Endothelial cell of umbilical vein (primary cell): ENCODE measurements at places on chromosomes 16 and 17. TPM values are rescaled to one million over a fixed set of nuclear protein-coding genes. Genes with fewer than 3 reads are reported as not detected.
A peak's percentile ranks its signal among the peaks of the same experiment; 100 is the strongest.

The TLCD3B gene
- polyA plus RNA-seq: 0.37 and 0.59 TPM in 2 replicates

The FBXW10B gene
- polyA plus RNA-seq: 0.80 and 1.3 TPM in 2 replicates

The ABCC1 gene
- 46.1 and 53.8 TPM in 2 replicates for polyA plus RNA-seq

The COL1A1 gene
- 0.02 and 0.07 TPM in 2 replicates for polyA plus RNA-seq

The OR2C1 gene
- polyA plus RNA-seq: not detected in 2 replicates

DNA sequence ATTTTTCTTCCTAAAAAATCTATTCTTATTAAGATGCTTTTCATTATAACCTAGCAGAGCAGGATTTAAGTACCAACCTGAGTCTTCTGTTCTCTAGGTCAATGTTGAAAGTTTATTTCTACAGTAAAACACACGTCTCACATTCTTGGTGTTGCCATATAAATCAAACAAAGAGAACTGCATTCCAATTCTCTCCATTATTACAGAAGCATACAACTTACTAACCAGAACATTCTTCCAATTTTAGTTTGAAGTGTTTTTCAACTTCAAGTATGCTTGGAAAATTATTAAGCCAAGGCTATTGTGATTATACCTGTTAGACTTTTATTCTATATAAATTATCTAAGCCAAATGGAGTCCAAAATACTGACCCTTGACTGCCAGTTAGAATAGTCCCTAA is 110.4 kb upstream of the PMFBP1 start:
- no peak for DNase-seq

DNA sequence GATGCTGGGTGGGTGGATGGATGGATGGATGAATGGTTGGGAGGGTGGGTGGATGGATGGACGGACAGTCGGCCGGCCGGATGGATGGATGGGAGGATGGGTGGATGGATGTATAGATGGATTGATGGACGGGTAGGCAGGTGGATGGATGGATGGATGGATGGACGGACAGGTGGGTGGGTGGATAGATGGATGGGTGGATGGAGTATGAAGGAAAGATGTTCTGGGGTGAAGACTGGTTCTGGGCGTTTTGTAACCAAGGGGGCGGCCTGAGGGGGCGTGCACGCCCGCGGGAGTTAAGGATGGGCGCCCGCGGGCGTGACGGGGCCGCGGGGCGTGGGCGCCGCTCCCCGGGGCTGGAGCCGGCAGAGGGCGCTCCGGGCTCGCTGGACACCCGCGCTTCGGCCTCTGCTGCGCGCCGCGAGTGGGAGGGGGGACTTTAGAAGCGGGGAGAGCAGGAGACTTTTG is at the start of gene NECAB2:
TSS of gene NECAB2 (plus strand) at position 407 of the 468 bp plus-strand sequence. CDS start 405 bp downstream, outside the sequence.
- peak; percentile 14 for DNase-seq

DNA sequence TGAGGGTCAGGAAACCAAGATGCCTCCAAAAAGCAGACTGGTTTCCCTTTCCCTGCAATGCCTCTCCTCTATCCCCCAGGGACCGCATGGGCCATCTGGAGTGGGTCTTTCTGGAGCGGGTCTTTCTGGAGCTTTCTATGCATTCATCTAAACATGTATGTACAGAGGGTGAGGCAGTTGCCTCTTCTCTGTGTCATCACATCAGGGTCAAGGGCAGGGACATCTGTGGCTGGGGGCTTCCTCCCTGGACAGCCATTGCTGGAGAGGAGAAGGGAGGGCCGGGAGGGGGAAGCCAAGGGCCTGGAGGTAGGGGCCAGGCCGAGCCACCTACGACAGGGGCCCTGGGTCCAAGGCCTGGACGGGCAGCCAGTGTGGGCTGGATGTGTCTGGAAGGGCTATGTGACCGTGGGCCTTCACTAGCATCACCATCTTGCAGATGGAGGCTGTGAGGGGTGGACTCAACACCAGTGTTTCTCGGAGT is 840 bp downstream of the ADCY7 start:
- DNase-seq: no peak

DNA sequence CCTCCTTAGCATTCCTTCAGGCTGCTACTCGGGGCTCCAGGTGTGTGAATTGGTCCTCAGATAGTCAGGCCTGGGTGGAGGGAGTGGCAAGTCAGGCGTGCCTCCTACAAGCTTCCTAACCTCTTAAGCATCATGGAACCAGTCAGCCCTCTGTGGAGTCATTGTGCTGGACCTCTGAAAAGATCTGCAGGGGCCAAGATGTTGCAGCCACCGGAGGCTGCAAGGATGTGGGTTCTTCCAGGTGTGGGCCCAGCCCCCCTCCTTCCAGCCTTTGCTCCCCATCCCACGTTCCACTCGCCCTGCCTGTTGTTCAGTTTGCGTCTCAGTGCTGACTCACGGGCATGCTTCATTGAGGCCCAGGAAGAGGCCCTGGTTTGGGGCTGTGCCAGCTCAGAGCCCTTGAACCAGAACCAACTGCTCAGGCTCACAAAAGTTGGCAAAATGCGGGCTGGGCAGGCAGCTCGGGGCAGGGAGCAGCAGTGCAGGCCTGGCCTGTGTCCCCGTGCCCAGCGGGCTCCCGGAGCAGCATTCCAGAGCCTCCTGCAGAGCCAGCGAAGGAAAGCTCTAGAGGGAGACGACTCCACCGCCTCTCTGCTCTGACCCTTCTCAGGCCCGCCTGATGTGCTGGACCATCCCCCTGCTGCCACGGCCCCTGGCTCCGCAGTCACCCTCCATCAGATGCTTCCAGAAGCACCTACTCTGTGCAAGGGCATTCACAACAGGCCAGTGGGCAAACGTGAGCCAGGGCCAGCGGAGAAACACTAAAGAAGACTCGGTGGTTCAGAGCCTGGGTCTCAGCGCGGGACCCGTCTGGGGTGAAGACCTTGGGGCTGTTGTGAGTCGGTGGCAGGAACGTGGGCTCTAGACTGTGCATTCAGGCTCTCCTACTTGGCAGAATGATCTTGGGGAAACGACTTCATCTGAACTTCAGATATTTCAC is 7.5 kb downstream of the LDHD start:
- DNase-seq: no peak

DNA sequence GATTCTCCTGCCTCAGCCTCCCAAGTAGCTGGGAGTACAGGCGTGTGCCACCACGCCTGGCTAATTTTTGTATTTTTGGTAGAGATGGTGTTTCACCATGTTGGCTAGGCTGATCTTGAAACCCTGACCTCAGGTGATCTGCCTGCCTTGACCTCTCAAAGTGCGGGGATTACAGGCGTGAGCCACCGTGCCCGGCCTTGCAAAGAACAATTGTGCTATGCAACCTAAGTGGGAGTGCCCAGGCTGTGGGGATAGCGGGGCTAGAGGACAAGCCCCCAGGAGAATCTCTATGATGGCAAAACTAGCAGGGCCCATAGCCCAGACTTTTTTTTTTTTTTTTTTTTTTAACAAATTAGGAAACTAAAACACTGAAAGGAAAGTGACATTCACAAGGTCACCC is 2.0 kb upstream of the GPR179 start:
- DNase-seq: no peak

DNA sequence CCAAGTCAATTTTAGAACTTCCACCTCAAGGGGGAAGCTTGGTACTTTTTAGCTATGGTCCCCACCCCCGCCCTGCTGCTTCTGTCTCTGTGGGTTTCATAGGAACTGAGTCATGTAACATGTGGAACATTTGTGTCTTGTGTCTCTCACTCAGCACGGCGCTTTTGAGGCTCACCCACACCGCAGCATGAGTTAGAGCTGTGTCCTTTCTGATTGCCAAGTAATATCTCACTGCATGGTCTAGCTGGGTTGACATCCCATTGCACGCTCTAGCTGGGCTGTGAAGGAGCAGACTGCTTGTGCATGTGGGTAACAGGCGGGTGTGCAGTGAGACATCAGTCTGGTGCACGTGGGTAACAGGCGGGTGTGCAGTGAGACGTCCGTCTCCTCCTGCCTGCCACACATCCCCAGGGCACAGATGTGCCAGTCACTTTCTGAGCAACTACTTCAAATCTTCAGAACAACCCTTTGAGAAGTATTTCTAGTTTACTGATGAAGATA is 26.4 kb upstream of the SLC7A5 start:
- no peak for DNase-seq

- no peak for DNase-seq
Observed at GRCh38 chr17:67687511-67687910, 30.2 kb upstream of the NOL11 start.

DNA sequence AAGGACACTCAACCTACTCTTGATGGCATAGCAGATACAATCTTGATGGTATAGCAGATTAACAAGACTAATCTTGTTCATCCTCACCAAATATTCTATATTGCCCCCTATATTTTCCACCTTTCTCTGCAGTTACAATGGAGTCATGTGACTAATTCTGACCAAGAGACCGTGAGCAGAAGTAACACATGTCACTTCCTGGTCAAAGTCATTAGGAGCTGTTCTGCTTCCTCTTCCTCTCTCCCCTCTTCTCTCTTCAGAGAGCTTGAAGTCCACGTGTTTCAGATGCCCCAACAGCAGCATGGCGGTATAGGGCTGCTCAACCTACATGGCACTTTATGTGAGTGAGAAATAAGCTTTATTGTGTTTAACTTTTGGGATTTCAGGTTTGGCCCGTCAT is 55.3 kb upstream of the ERCC4 start:
- DNase-seq: no peak

GRCh38 chr17:5901731-5902130 is 168.4 kb upstream of the WSCD1 start:
- DNase-seq: no peak

DNA sequence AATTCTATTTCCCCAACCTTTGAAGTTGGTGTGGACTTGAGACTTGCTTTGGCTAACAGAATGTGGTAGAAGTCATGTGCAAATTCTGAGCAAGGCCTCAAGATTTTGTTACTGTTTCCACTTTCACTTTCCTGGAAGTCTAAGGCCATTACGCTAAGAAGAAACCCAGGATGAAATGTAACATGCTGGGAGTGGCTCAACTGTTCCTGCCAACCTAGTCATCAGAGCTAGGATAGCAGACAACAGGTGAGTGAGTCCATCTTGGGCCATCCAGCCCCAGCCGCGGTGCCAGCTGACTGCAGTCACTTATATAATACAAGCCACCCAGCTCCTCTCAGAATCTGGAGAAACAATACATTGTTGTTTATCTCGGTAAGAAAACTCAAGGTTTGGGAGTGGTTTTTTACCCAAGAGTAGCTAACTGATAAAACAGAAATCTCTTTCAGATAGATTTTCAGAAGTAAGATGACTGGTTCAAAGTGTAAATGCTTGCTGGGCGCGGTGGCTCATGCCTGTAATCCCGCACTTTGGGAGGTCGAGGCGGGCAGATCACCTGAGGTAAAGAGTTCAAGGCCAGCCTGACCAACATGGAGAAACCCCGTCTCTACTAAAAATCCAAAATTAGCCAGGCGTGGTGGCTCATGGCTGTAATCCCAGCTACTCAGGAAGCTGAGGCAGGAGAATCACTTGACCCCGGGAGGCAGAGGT is 10.7 kb upstream of the STX4 start:
- no peak for DNase-seq

- peak; percentile 67 for DNase-seq
Observed at GRCh38 chr17:7915179-7915610, 894 bp downstream of the RNF227 start.

GRCh38 chr16:65662256-65662655 is 540.4 kb upstream of the CDH11 start:
- no peak for DNase-seq

DNA sequence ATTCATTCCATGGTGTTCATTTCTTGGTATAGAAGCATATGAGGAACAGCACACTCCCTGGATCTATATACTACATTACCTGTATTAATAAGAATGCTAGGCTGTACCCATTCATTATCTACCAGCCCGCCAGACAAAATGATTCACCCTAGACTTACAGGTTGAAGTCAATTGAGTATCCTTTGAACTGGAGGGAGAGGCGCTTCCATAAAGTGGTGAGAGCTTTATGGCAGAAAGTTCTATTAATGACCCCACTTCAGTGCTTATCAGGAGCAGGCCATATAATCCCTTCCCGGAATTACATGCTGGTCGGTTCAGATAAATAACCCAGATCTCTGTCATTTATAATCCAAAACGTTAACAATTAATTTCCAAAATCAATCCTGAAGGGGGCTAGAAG is 44.5 kb upstream of the TOX3 start:
- DNase-seq: no peak

GRCh38 chr16:12235110-12235509 is 258.6 kb downstream of the SNX29 start:
- no peak for DNase-seq

DNA sequence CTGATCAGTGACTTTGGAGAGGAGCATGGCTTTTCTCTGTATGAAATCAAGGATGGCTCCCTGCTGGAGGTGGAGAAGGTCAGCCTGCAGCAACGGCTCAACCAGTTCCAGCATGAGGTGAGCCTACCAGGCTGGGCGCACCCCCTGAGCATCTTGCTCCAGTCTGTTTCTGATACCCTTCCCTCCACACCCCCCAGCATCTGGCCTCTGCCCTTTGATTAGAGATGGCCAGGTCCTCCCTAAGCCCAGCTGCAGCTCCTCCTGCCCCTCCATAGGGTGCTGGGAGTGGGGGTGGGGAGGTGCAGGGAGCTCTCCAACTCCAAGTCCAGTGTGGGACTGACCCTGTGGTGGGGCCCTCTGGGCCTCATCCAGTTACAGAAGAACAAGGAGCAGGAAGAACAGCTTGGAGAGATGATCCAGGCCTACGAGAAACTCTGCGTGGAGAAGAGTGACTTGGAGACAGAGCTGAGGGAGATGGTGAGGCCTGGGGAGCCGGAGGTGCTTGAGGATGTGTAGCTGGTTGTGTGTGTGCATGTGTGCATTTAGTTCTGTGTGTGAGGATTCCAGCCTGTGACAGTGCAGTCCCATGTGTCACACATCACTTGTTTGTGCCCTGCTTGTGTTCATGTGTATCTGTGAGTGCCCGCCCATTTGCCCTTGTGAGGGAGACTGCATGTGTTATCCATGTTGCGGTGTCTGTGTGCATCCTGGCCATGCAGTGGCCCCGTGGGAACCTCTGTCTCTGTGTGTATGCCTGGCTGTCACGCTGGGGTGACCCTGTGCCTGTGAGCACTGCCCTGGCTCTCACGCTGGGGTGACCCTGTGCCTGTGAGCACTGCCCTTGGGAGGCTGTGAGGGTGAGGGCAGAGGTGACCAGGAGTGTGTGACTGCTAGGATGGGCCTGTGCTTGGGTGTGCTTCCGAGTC is 3.0 kb downstream of the TBKBP1 start:
- no peak for DNase-seq

- no peak for DNase-seq
Observed at GRCh38 chr17:72169823-72170222, 49.0 kb downstream of the SOX9 start.

GRCh38 chr17:66272811-66273585 is 29.4 kb upstream of the PRKCA start:
- peak; percentile 67 for DNase-seq

GRCh38 chr17:82959242-82959930 is 119.6 kb upstream of the ZNF750 start:
- no peak for DNase-seq

DNA sequence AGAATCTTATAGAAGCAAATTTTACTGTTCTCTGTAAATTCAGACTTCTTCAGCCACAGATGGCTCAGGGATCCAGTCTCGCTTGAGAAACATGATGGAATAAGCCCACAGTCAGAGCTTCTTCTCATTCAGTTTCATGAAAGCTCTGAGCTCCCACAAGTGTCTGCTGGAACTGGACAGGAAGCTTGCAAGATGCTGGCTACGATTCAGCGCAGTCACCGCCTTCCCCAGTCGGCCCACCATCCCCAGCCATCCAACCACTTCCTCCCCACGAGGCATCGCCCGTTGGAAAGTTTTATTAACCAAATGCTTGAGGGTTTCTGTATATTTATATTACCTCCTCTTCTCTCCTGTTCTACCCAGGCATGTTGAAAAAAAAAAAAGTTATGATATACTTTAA is 171.7 kb downstream of the ZFHX3 start:
- DNase-seq: peak; percentile 67
